ENCODE measurements at places on chromosomes 4 and X.

DNA sequence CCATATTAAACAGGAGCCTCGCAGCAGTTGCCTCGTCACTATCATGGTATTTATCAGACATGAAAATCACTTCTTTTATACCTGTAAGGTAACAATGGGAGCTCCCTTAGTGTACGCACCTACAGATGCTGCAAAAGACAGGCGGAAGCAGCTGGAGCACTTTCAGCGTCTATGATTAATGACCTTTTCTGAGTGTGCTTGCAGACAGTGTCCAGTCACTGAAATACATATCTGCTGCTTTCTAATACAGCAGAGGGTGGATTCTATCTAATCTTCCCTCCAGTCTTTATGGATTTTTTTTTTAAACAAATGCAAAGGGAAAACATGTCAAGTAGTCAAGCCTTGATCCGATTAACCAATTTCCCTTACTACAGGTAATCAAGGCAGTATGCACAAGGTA is 24.1 kb downstream of the DCTD start:
- no peak for DNase-seq

GRCh38 chr4:87270825-87271224 is 50.4 kb upstream of the KLHL8 start:
- DNase-seq: no peak

DNA sequence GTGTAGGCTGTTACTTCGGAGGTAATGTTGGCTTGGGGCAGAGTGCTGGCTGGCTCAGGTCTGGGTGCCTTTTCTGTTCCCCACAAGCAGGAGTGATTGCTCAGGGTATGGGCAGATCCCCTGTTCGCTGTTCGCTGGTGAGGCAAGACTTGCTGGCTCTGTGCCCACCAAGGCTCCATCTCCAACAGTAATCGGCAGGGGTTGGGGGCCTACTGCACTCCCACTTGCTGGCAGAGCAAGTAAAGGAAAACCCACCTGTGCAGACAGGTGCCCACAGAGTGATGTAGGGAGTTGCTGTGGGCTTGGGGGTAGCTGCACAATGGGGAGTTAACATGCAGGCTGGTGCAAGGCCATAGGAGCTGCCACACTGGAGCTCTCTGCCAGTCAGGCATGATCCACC is 8.0 kb upstream of the TMSB15C start:
- no peak for DNase-seq

GRCh38 chrX:39475372-39475771 is 622.4 kb downstream of the BCOR start:
- DNase-seq: no peak

GRCh38 chr4:47686294-47686872 is 151.5 kb downstream of the CORIN start:
- DNase-seq: peak; percentile 35

- DNase-seq: no peak
Measured at GRCh38 chrX:100980608-100981497, 11.3 kb downstream of the ARL13A start.

Measured in activated gamma-delta T cell treated with anti-CD3 and anti-CD28 coated beads, Interleukin-2, amount 50 U/mL, for 16 hours (primary cell).